Activated CD4-positive, alpha-beta memory T cell treated with anti-CD3 and anti-CD28 coated beads for 36 hours (primary cell): ENCODE measurements at places on chromosomes 4 and X. TPM values are rescaled to one million over a fixed set of nuclear protein-coding genes. Genes with fewer than 3 reads are reported as not detected.

The MUC7 gene
- total RNA-seq = not detected

The SMIM10L2A gene
- total RNA-seq = 0.24 TPM

The DCAF12L2 gene
- total RNA-seq = not detected

The ODAPH gene
- 0.27 TPM for total RNA-seq

The SPIN2A gene
- 0.48 TPM for total RNA-seq

The CXCL1 gene
- not detected for total RNA-seq

The MAOB gene
- 0.19 TPM for total RNA-seq

The MAGEA1 gene
- not detected for total RNA-seq

The RHOXF2 gene
- total RNA-seq = not detected

The RNF212 gene
- 1.4 TPM for total RNA-seq

The TRIM75 gene
- total RNA-seq = not detected

The TMPRSS11F gene
- total RNA-seq = not detected

The XK gene
- not detected for total RNA-seq

The TTC29 gene
- not detected for total RNA-seq

The GLRA3 gene
- not detected for total RNA-seq

The IL21 gene
- 67.0 TPM for total RNA-seq

The ZRSR2 gene
- total RNA-seq = 17.3 TPM
